ENCODE measurements at places on chromosomes 1 and 21.

DNA sequence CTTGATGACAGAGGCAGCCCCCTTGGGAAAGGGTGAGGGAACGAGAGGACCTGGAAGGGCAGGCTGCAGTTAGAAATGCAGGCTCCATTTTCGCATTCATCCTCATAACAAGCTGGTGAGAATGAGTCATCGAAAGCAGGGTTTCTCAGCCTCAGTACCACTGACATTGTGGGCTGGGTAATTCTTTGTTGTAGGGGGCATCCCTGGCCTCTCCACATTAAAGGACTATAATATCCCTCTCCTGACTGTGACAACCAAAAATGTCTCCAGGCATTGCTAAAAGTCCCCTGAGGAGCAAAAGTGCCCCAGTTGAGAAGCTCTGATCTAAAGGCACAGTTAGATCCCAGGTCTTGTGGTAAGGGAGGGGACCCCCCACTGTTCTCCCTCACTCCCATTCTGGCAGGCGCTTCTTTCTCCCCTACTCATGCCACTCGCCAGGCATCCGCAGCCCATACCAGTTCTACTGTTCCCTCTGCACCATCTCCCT is 20.4 kb downstream of the KCNN3 start:
- no peak for DNase-seq

- no peak for DNase-seq
Measured at GRCh38 chr1:213984387-213985208, 3.2 kb upstream of the PROX1 start.

- no peak for DNase-seq
Measured at GRCh38 chr1:201545851-201546492, 7.0 kb downstream of the NAV1 start.

DNA sequence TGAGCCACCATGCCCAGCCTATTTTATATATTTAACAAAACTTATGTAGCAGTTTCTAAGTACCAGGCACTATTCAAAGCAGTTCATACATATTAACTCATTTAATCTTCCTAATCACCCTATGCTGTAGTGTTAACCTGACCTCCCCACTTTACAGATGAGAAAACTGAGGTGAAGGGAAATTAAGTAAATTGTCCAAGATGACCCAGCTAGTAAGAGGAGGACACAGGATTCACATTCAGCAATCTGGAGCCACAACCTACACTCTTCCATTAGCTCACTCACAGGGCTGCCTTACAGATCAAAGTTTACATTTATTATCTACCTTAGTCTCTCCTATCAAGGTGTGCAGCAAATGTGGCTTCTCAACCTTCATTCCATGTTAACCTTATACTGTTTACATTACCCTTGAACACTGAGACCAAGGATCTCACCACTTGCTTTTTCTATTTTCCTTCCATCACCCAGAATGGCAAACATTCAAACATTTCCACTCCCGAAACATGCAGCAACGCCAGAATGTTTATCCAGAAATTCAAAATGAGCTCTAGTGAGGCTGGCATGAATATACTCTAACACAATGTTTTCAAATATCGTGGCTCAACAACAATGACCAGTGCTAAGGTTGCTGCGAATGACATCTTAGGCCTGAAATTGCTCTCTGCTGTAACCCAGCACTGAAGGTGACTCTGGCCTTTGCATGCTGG is 24.5 kb downstream of the HIVEP3 start:
- no peak for DNase-seq

- DNase-seq = no peak
Measured at GRCh38 chr1:57800376-57800775, 376.5 kb upstream of the DAB1 start.

DNA sequence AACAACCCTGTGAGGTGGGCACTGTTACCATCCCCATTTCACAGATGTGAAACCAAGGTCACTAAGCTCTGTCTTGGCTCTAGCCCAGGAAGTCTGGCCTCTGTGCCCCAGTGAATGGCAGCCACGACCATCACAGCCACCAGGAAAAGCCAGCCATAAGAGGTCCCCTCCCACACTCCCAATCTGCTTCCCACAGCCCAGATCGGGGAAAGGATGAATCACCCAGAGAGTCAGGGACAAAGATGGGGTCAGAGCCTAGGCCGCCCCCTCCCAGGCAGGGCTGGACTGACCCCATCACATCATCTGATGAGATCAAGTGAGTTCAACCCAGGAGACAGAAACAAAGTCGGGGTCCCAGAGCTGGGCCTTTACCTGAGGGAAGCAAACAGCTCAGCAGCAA is 22.9 kb upstream of the COL16A1 start:
- DNase-seq = no peak

- DNase-seq = no peak
Measured at GRCh38 chr1:44723496-44724295, 7.3 kb downstream of the RNU5D-1 start.

GRCh38 chr1:14804626-14805025 is 206.1 kb downstream of the KAZN start:
- no peak for DNase-seq

- DNase-seq = no peak
Measured at GRCh38 chr1:78081980-78082860, 36.5 kb downstream of the GIPC2 start.

DNA sequence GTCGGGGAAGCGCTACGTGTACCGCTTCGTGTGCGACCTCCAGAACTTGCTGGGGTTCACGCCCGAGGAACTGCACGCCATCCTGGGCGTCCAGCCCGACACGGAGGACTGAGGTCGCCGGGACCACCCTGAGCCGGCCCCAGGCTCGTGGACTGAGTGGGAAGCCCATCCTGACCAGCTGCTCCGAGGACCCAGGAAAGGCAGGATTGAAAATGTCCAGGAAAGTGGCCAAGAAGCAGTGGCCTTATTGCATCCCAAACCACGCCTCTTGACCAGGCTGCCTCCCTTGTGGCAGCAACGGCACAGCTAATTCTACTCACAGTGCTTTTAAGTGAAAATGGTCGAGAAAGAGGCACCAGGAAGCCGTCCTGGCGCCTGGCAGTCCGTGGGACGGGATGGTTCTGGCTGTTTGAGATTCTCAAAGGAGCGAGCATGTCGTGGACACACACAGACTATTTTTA is 17.1 kb downstream of the ETS2 start:
- no peak for DNase-seq

GRCh38 chr1:157382351-157382750 is 170.0 kb downstream of the FCRL5 start:
- no peak for DNase-seq

All from AG04450 (cell line).